ENCODE measurements at places on chromosomes 5 and 9.

- DNase-seq = no peak
Measured at GRCh38 chr9:12730927-12731326, 37.7 kb downstream of the TYRP1 start.

- DNase-seq = no peak
Measured at GRCh38 chr9:121958530-121958929, 134.6 kb downstream of the TTLL11 start.

DNA sequence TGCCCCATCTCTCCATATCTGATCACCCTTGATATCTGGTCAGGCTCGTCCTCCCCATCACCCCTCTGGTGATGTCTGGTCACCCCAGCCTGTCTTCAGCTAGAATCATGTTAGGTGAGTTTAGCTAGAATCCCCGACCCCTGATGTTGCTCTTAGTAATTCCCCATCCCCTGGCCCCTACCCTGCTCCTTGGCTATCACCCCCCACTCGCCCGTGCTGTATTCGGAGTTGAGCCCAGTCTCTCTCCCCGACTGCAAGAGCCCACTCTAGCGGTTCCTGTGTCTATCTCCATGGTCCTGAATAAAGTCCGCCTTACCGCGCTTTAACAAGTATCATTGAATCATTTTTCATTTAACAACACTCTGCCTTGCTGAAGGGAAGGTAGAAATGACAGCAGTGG is 33.7 kb downstream of the ADAMTS2 start:
- DNase-seq = no peak

- peak; percentile 69 for DNase-seq
Measured at GRCh38 chr5:38994324-38994927, 79.8 kb downstream of the RICTOR start.

DNA sequence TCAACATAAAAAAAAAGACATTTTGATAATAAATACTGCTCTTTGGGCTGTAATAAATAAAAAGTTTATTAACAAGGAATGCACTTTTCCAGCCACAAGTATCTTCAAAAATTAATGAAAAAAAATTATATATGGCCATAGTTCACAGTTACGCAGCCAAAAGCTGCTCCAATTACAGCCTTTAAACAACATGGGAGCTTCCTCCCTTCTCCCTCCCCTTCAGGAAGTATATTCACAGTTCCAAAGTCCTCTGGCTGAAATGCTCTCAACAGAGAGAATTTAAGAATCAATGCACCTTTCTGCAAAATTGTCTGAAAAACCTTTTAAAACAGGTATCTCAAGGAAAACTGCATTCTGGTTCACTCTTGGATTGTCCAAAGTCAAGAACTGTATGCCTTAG is 5.9 kb downstream of the PLK2 start:
- DNase-seq = no peak

DNA sequence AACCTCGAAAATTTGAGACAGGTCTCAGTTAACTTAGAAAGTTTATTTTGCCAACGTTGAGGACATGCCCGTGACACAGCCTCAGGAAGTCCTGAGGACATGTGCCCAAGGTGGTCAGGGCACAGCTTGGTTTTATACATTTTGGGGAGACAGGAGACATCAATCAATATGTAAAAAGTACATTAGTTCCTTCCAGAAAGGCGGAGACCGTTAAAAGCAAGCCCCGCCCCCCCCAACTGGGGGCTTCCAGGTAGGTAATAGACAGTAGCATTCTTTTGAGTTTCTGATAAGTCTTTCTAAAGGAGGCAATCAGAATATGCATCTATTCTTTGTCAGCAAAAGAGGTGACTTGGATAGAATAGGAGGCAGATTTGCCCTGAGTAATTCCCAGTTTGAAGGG is 599 bp upstream of the MOCS2 start:
- DNase-seq = no peak

- DNase-seq = no peak
Measured at GRCh38 chr9:105206821-105207699, 37.4 kb upstream of the SLC44A1 start.

DNA sequence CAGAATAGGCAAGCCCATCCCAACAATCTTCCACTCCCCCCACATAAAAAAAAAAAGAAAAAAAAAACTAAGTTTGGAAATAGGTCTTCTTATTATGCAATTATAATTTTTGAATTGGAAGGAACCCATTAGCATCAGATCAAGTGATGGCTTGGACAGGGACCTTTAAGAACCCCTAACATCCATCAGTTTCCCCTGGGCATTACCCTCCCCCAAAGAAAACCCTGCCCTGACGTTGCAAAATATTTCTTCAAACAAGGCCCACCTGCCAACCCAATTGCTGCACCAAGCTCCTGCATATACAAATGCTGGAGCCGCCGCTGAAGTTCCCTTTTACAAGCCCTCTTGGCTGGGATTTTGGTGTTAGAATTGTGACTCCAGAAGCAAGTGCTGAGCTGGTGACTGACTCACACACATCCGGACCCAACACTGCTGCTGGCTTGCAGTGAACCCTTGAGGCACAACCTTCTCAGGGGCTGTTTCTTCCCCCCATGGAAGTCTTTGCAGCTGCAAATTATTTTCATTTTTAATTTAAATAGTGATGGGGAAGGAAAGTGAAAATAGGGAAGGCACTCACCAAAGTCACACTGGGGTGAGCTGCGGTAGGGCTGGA is 56.1 kb upstream of the AFAP1L1 start:
- DNase-seq = no peak

DNA sequence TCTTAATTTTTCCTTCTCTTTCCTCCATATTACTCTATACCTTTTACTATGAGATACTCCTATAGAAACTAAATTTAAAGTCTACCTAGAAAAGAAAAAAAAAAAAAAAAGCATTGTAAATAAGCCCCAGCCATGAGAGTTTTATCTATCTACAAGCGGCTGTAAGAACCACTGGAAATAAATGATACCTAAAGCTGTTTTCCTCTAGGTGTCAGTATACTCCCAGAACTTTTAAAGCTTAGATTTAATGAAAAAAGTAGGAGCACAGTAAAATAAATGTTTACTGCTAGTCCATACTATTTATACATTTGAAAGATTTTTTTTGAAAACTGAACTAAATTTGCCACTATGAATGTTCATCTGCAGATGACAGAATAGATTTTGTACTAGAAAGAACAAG is 26.2 kb downstream of the TYRP1 start:
- peak; percentile 66 for DNase-seq

DNA sequence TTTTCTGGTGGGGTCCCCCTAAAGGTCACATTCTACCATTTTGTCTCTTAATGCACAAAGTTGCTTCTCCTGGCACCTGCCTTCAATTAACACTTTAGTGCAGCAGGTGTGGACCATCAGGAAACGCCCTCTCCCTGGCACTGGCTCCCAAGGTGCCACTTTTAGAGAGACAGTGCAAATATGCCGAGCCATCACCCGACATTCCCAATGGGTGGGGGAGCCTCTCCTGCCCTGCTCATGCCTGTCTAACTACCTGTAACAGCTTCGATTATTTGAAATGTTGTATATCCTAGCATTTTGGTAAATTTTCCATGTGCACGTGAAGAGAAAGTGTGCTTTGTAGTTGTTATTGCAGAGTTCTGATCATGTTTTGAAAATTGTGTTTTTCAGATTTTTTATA is 13.2 kb upstream of the LRRC14B start:
- DNase-seq = no peak

- DNase-seq = no peak
Measured at GRCh38 chr9:135865531-135865930, 41.8 kb downstream of the CAMSAP1 start.

DNA sequence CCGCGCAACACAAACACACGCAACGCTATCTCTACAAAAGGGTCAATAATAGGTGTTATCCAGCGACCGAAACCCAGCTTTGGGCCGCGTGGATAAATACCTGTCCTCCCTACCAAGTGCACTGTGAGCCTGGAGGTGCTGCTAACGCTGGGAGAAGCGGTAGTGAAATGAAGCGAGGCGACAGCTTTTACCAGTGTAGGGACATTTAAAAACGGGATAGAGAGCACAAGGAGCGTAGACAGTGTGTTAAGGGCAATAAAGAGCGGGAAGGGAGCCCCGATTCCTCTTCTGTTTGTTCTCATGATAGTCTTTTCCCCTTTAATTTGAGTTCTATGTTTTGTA is 421 bp upstream of the DEPDC1B start:
- no peak for DNase-seq

DNA sequence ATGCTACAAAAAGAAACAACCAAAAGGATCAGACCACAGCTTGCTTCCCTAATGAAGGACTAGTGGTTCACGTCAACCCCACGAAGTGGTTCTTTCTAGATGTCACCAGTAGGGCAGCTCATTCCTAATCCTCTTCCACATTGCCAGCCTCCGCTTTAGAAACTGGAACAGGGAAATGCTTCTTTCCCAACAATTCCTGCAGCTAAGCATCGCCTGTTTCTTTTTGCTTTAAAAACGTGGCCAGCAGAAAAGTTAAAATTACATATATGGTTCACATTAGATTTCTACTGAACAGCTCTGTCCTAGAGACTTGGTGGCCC is 100.2 kb downstream of the MTX3 start:
- no peak for DNase-seq

GRCh38 chr5:14809369-14810155 is 62.0 kb downstream of the ANKH start:
- no peak for DNase-seq

DNA sequence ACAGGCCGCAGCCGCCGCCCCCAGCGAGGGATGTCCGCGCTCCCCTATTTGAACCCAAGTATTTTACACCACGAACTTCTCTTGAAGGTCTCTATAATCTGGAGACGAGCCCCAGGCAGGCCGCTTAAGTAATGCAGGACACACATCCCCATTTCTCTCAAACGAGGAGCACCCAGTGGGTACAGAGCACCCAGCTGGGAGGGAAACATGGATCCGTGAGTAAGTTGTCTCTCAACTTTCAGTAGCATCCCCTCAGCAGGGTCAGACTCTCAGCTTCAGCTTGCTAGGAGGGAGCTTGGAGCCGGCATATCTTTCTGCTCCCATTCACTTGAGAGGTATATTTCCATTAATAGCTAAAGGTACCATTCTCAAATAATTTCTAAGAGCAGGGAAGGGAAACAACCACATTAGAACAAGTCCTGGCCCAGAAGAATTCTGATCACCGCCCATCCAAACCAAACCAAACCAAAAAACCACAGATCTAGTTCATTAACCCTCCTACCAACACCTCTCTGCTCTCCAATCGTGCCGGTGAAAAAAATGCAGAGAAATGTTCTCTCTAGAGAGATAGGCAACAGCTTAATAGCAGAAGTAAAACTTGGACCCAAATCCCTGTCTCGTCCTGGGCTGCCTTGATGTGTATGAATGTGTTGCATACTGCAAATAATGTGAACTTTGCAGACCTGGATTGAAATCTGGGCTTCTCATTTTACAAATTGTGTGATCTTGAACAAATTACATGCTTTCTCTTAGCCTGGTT is 910 bp downstream of the TDRD7 start:
- DNase-seq = no peak

DNA sequence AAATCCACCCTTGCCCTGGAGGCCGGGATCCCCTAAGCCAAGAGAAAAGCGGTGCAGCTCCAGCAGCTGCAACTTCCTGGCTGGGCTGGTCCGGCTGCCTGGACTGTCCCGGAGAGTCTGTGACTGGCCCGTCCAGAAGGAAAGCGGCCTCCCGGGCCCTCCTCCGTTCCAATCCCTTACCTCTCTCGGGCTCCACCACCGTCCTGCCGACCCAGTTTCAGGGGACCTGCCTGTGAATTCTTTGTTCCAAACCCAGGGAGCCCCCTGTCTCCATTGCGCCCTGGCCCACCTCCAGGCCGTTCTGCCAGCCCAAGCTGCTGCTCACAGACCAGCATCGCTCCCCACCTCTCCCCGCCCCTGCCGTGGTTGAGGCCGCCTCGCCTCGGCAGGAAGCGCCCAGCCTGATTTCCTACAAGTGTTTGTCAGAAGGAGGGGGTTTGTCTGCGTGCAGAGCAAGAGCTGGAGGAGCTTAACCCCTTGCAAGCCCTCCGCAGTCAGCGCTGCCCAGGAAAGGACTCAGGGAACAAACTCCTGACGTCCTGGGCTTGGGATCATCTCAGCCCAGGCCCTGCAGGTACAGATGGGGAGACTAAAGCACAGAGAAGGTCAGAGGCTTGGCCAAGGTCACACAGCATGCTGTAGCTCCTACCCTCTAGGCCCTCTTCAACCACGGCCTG is at the start of gene AKNA:
Gene AKNA, minus strand, starts transcription at position 303 of the 677 bp plus-strand sequence. CDS start 6,649 bp downstream, outside the sequence.
- DNase-seq = peak; percentile 88

DNA sequence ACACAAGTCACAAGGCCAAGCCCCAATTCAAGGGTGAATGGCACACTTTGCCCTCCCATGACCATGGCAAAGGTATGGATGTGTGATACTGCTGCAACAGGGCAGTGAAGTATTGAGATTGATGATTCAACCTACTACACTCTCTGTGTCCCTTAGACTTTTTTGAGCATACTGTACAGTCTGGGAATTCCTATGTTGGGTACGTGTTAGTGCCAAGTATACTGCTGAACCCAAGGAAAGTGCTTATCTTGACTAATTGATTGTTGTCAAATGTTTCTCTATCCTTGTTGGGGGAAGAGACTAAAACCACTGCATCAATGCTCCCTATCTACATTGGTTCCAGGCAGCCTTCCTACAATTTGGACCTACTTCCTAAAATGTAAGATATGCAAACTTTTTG is 93.7 kb downstream of the NDFIP1 start:
- DNase-seq = no peak

DNA sequence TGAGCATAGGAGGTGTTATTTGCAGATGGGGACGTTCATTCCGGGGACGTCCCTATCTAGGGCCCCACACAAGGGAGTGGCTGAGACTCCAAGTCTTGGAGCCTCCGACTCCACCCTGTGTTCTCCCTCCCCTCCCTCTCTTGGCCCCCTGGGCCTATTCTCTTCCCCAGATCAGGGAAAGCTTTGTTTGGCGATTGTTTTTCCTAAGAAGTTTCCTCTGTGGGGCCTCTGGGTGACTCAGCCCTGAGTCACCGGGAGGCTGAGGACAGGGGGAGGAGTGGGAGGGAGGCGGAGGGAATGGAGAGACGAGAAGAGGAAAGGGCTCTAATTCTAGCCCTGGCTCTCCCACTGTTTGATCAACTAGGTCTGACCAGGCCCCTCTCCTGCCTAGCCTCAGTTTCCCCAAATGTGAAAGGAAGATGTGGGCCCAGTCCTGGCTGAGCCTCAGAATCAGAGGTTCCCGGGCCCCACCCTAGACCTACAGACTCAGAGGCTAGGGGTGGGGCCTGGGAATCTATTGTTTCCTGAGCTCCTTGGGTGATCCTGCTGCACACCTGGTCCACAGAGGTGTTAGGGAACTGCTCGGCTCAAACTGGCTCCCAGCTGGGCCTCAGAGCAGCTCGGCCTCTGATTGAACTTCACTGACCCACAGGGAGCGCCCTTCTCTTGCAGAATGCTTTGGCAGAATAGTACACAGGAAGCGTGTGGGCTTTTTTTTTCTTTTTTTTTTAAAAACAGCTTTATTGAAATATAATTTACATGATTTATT is 19.2 kb downstream of the GSN start:
- peak; percentile 88 for DNase-seq
